ENCODE measurements at places on chromosomes 16 and 17. TPM values are rescaled to one million over a fixed set of nuclear protein-coding genes. Genes with fewer than 3 reads are reported as not detected.

RNF112 gene
- polyA plus RNA-seq, result 1.9 TPM

CNGB1 gene
- polyA plus RNA-seq, result not detected

KLHL11 gene
- polyA plus RNA-seq, result 6.6 TPM

KRTAP9-8 gene
- not detected for polyA plus RNA-seq

UNC45B gene
- polyA plus RNA-seq, result 250 TPM

KRT40 gene
- 3.9 TPM for polyA plus RNA-seq

CCL17 gene
- polyA plus RNA-seq, result not detected

GPT2 gene
- 37.1 TPM for polyA plus RNA-seq

PRSS8 gene
- 0.48 TPM for polyA plus RNA-seq

C17orf107 gene
- 1.5 TPM for polyA plus RNA-seq

TNS4 gene
- polyA plus RNA-seq, result 0.14 TPM

RHBDF2 gene
- 10.1 TPM for polyA plus RNA-seq

ST3GAL2 gene
- 30.5 TPM for polyA plus RNA-seq

FHOD1 gene
- 20.1 TPM for polyA plus RNA-seq

KIFC3 gene
- polyA plus RNA-seq, result 26.8 TPM

SLC5A10 gene
- 0.12 TPM for polyA plus RNA-seq

FAM171A2 gene
- polyA plus RNA-seq, result 166 TPM

CDYL2 gene
- 2.6 TPM for polyA plus RNA-seq

GDPD1 gene
- polyA plus RNA-seq, result 1.8 TPM

SULT1A4 gene
- polyA plus RNA-seq, result 3.6 TPM

CMTM4 gene
- 8.0 TPM for polyA plus RNA-seq

ANKRD40CL gene
- polyA plus RNA-seq, result not detected

HCRT gene
- not detected for polyA plus RNA-seq

SUMO2 gene
- 309 TPM for polyA plus RNA-seq

KRTAP4-4 gene
- polyA plus RNA-seq, result not detected

RHBDL1 gene
- polyA plus RNA-seq, result 1.8 TPM

Data from hindlimb muscle (tissue), 1 donor.